Stromal cell of bone marrow (primary cell): ENCODE measurements at places on chromosomes 6 and 20.

DNA sequence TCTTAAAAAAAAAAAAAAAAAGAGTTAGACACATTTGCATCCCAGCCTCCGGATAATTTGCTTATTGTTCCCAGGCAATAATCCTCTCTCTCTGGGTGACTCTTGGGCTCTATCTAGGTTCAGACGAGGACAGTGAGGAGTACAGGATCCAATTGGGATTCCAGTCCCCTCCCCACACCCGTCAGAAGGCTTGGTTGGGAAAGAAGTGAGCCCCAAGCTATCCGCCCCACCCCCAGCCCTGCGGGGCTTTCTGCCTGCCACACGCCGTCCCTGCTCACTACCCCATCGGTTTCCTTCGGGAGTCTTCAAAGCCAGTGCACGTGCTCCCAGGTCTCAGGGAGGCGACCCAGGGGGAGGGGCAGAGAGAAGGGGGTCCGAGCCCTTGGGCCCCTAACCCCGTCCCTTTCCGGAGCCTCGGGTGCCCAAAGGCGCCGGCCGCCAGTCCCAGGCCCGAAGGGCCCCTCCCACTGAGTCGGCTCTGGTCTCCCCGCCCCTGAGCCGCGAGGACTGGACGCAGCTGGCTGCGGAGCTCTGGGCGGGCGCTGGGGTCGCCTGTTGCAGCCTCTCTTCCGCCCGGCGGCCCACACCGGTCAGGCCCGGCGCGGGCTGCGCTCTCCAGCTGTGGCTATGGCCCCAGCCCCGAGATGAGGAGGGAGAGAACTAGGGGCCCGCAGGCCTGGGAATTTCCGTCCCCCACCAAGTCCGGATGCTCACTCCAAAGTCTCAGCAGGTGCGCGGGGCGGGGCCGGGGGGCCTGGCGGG, 2.5 kb downstream of the MYMX start:
- no peak for DNase-seq

GRCh38 chr20:16801919-16802651, 53.9 kb downstream of the OTOR start:
- peak; percentile 28 for DNase-seq

GRCh38 chr20:60430516-60431001, 472.3 kb downstream of the CDH26 start:
- no peak for DNase-seq

DNA sequence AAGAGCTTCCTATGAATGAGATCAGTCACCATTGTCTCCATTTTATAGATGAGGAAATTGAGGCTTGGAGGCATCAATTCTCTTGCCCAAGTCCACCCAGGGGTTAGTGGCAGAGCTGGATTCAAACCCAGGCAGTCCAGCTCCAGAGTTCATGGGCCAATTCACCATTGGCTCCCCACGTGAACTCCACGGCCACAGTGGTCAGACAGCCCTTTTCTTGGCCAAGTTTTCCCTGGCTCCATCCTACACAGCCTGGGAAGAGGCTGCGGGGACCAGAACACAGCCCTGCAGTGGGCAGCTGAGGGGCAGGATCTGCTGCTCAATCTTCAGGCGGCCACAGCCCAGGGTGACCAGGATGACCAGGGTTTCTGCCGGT, 20.5 kb downstream of the TGM2 start:
- no peak for DNase-seq

- DNase-seq: no peak
Observed at GRCh38 chr6:4364711-4365110, 229.3 kb upstream of the ECI2 start.

DNA sequence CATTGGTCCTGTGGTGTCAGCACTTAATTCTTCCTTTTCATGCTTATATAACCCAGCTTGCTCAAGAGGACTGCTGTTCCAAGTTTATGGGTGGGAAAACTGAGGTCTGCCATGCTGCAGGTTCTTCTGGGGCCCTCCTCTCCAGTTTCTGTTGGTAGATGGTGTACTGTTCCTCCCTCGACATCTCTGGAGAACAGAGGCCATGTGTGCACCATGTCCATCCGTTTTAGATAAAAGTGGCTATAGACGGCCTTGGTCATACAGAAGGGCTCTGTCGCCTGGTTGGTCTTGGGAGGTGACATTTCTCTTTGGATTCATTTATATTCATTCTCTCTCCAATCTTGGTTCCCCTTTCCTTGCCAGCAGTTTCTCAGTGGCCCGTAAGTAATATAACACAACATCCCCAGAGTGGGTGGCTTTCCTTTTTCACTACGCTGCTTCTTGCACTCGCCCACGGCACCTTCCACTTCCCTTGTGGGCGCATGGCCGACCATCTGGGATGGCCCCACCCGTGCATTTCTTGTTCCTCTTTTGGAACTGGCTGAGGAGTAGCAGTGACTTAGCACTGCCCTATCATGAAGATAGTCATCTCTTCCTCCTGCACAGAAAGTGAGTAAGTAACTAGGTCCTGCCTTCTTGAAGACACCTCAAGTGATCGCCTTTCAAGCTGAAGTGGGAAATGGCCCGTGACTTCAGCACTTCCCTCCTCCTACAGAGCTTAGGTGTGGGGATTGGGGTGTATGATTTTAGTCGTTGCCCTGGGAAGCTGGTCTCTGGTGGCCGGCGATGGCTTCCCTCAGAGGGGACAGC, 94.2 kb downstream of the RREB1 start:
- no peak for DNase-seq

GRCh38 chr6:160256445-160256844, 2.2 kb downstream of the SLC22A2 start:
- DNase-seq: no peak

GRCh38 chr6:34084591-34085290, 61.1 kb downstream of the GRM4 start:
- DNase-seq: no peak

DNA sequence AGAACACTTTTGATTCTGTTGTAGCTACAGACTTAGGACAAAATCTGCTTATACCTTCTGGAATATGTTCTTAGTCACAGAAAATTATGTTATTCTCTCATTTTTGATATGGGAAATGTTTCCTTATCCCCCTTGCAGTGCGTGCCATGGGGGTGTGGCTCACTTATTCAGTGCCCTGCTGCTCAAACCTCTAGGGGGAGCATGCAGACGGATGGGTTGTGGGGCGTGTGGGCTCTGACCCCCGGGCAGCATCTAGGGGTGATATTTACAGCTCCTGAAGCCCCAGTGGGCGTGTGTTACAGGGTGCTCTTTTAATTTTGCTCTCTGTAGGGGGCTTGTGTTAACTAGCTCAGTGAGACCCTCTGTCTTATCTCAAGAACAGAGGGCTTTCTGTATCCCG, 61.3 kb upstream of the FERMT1 start:
- DNase-seq: no peak
